NCI-H524 (cell line): ENCODE measurements at places on chromosomes 4 and X.
A peak's percentile ranks its signal among the peaks of the same experiment; 100 is the strongest.

DNA sequence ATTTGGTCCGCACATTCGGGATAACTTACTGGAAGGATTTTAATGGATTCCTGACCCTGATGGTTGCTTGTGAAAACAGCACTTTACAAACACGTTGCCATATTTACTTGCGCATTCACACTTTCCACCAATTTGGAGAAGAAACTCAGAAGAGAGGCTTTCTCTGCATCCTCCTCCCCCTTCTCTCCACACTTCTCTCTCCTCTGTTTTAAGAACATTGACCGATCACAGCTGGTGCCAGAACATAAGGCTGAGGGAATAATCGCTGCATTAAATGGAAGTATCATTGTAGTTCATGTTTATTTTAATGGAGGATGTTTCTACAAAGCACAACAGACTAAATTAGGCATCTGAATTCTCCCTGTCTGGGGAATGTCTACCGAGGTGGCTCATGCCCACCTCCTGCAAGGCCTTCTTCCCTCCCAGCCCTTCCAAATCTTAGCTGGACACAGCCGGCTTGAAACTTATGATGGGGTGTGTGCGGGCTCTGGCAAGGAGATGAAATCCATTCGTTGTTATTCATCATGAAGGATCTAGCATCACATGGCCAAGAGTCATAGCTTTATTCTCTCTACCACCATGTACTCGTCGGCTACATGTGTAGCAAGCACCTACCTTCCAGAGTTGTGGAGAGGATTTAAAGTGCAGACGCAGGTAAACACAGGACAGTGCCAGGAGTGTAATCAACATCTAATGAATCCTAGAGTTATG lies 204.1 kb downstream of the LDB2 start:
- no peak for DNase-seq

- DNase-seq, result no peak
Measured at GRCh38 chr4:139266208-139266582, 13.8 kb downstream of the MGARP start.

- DNase-seq, result no peak
Measured at GRCh38 chrX:121876305-121876704, 828.9 kb downstream of the GLUD2 start.

DNA sequence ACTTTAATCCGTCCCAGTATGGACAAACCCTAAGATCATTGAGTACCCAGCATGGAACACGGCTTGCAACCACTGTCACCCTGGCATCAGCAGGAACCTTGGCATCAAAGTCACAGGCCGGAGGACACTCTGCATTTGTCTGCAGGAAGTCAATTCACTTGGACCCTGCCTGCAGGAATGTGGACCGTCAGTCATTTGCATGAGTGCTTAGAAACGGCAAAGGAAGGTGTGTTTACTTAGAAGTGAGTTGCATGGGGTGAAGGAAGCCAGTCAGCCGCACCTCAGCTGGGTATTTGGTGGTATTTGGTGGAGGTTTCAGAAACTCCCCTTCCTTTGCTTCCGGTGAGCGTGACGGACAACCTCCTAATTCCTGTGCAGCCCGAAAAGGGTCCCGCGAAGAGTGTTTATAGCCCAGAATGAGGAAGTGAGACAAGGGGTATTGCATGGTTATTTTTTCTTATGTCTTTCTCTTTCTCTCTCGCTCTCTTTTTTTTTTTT lies 15.5 kb downstream of the P2RY8 start:
- DNase-seq, result no peak

DNA sequence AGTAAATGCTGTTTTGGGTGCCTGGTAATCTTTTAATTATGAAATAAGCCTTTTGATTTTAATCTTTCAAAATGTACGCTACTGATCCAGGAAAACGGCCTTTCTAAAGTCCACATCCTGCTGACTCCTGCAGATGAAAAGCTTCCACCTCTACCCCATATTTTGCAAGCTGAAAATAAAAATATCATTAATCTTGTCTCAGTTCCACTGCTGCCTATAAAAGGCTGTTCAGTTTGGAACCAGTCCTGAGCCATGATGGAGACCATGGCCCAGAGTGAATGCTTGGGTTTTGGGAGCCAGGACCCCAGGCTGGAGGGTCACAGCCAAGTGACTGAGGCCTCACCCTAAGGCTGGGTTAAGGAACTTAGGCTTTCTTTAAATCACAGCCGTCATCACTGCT lies 110.8 kb downstream of the AFF1 start:
- DNase-seq, result no peak

GRCh38 chrX:45747905-45748304 lies 547.2 kb upstream of the DIPK2B start:
- no peak for DNase-seq

DNA sequence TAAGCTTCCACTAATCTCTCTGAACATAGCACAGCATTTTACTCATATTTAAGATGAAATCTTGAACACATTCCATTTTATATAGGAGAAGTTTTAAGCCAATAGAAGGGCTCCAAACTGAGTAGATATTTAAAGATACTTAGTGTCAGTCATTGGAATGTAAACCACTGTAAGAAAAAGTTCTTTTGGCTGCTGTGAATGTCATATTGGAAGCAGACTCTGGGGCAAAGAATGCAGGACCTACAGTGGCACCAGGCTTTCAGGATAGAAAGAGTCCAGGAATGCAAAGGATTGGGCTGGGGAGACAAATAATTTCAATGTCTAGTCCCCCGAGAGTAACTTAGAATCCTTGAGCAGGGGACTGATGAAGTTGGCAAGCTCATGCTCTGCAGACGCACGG lies 1047.7 kb downstream of the STIM2 start:
- DNase-seq, result no peak

DNA sequence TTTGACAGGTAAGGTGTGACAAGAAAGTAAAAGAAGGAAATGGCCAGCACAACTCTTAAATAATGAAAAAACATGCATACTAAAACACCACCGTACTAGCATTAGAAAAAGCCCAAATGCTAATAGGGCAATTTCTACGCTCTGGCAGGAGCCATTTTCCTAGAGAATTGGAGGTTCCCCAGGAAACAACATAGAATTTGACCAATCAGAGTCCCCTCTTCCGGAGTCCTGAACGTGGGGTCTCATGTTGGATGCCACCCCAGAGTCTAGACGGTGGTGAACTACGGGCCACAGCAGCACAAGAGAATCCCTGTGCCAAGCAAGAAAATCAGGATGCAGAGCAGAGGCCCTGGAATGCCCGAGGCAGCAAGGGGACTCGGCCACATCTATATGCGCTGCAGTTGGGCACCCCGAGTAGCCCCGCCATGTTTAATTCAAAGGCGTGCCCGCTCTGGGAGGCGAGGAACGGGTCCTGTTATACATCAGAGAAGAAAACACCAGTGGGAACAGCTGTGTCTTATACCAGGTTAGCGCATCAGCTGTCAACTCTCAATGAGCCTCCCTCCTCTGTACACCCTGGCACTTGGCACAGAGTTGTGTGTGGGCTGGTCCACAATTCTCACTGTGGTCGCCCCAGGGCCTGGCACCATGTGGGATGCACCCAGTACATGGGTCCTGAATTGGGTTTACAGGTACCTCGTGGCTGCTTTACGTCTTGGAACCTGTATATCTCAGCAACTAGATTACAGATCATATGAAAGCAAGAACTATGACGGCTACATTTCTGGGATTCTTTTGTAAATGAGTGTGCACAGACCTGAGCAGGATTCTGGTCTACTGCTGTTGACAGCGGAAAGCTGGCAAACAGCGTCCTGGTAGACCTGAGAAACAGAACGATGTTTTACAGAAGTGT lies 52.1 kb downstream of the SEL1L3 start:
- DNase-seq, result peak; percentile 18

GRCh38 chrX:120301960-120302359 lies 9.3 kb downstream of the TMEM255A start:
- peak; percentile 26 for DNase-seq

- no peak for DNase-seq
Measured at GRCh38 chr4:5638976-5639375, 69.4 kb downstream of the EVC2 start.

GRCh38 chrX:53077207-53078197 lies 4.7 kb upstream of the TSPYL2 start:
- DNase-seq, result no peak

GRCh38 chr4:37437163-37437562 lies 192.6 kb downstream of the NWD2 start:
- DNase-seq, result no peak

DNA sequence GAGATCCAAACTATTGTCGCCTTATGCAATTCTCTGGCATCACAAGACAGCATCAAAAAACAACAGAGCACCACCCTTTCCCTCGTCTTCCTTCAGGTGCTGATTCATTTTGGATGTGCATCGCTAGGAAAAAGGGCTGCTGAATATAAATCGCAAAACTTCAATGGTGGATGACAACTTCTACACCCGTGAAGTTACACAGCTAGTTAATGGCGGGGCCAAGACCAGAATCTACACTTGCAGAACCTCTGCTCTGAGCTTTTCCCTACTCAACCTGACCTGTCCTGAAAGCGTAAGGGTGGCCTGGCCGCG lies 674 bp downstream of the GNPDA2 start:
- DNase-seq, result no peak

DNA sequence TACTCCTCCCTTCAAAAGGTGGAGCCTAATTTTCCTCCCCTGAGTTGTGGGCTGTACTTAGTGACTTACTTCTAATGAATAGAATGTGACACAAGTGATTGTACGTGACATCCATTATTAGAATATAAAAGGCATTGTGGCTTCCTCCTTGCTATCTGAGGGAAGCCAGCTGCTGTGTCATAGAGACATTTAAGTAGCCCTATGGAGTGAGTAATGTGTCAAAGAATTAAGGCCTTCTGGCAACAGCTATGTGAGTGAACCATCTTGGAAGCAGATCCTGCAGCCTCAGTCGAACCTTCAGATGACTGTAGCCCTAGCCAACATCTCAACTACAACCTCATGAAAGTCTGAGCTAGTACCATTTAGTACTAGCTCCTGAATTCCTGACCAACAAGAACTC lies 76.1 kb downstream of the BCOR start:
- no peak for DNase-seq

- DNase-seq, result peak; percentile 66
Measured at GRCh38 chrX:104098151-104098808, 14.0 kb upstream of the ZCCHC18 start.

- DNase-seq, result no peak
Measured at GRCh38 chr4:20251031-20251795, 492 bp upstream of the SLIT2 start.

DNA sequence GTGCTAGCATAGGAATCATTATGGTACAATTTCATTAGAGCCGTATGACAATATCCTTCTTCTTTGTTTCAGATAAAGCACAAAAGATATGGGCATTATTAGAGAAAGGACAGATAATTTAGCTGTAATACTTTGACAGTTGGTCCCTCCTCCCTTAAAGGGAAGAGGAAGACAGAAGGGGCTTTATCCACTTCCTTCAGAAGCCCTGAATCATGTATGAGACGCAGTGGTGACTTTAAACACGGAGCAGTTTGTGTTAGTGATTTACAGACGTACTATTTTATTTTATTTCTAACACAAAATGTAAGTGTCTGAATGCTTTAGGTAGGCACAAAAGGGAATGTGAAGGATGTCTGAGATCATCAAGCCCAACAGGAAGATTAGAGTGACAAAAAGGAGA lies 467.7 kb downstream of the IL15 start:
- DNase-seq, result no peak

DNA sequence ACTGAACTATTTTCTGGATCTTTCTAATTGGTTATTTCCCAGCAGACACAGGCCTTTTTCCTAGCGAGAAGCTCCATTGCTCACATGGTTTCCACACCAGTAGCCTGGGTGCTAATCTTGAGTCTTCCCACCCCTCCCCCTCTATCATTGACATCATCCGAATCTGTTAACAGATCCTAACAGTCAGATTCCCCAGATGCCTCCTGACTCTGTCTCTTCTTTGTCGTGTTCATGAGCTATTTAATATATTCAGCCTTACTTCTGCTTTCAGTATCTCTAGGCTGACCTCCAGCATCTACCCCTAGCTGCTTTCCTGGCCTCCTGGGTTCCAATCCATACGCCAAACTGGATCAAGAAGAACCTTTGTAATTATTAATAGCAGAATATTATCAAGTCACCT lies 85.0 kb downstream of the CLNK start:
- DNase-seq, result no peak

DNA sequence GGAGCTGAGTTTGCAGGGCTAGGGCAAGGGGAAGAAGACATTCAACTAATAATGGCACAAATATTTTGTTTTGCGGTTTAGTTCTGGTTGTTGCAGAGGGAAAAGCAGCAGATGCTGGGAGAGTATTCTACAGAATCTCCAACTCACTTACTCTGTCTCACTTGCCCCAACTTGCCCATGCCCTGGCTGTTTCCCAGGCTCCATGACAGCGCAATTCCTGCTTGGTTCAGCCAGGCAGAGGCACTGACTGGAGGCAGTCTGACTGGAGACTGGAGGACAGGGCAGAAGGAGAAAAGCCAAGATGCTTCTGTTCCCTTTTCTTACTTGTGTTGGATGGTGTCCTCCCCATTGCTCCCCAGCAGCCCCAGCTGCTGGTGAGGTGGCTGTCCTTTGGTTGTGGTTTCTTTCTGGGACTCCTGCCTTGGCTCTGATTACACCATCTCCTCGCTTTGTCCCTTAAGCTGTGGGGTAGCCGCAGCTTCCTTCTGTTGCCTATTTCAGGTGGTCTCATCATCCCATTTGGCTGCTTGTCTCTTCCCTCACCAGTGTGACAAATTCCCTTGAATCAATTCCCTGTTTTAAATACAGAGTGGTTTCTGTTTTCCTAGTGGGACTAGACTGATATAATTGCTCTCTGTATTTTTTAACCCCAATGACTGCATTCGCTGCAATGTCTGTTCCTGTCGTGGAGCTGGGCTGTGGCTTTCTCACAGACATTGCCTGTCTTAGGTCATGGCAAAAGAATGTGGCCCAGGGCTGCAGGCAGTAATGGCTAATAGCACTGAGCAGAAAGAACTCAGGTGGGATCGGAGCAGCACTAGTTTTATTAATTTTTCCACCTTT lies 24.2 kb upstream of the RASL11B start:
- no peak for DNase-seq

DNA sequence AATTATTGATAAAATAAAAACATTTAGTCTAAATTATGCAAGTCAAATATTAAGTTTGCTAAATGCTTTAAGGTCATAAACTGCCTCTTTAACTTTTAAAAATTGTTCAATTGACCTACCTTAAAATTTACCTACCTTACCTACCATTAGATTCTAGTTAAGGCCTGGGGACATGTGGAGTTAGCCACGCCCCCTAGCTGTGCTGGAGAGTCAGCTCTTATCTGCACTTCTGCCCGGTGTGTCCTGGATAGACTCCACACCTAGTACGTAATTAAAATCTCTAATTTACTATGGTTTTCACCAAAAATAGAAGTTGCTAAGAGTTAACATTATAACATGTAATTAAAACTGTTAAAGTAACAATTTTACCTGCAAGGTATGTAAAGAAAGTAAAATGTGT lies 22.7 kb downstream of the TENM3 start:
- no peak for DNase-seq

DNA sequence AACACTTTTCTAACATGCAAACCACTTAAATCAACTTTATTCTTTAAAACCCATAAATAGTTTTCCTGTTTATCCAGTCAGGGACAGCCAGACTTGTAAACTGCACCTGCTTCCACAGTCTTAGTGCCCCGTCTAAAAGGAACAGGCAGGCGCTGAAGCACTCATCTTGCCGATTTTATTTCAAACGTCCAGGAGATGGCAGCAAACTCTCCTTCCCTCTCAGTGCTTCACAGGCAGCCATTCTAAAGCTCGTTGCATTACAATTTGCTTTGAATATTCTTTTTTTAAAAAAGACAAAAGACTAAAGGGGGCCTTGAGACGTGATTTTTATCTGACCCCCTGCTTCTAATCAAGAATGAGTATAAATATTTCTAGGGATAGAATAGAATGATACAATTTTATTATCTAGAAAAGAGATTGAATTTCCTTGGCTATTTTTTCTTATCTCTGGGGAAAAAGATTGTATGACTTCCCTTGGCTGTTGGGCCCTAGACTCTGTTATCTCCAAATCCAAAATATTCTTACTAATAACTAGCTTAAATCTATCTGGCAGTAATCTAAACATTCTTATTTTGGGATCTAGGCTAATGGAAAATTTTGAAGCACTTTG lies 93.6 kb upstream of the MYOZ2 start:
- peak; percentile 4 for DNase-seq
